CD4-positive, alpha-beta T cell treated with Interleukin-10 for 1 hour (primary cell): ENCODE measurements at places on chromosomes 3 and 15.
A peak's percentile ranks its signal among the peaks of the same experiment; 100 is the strongest.

- no peak for DNase-seq
Measured at GRCh38 chr3:93911206-93911605, 62.5 kb downstream of the PROS1 start.

GRCh38 chr15:46815765-46816164 is 901.5 kb upstream of the SEMA6D start:
- DNase-seq, result no peak

DNA sequence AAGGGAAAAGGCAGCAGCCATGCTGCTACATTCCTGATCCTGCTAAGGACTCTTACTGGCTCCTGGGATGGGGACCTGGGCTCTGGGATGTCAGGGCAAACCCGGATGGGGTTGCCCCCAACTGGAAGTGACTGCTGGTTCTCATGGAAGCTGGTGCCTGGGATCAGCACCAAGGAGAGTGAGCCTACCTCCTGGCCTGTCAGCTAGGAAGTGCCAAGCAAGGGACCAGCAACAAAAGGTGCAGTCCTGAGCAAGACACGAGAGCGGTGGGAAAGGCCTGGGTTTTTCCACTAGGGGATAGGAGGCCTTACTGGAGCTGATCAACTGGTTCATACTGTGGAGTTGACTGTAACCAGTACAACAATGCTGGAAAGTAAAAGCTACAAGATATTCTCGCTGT is 47.9 kb upstream of the SYNM start:
- DNase-seq, result no peak

DNA sequence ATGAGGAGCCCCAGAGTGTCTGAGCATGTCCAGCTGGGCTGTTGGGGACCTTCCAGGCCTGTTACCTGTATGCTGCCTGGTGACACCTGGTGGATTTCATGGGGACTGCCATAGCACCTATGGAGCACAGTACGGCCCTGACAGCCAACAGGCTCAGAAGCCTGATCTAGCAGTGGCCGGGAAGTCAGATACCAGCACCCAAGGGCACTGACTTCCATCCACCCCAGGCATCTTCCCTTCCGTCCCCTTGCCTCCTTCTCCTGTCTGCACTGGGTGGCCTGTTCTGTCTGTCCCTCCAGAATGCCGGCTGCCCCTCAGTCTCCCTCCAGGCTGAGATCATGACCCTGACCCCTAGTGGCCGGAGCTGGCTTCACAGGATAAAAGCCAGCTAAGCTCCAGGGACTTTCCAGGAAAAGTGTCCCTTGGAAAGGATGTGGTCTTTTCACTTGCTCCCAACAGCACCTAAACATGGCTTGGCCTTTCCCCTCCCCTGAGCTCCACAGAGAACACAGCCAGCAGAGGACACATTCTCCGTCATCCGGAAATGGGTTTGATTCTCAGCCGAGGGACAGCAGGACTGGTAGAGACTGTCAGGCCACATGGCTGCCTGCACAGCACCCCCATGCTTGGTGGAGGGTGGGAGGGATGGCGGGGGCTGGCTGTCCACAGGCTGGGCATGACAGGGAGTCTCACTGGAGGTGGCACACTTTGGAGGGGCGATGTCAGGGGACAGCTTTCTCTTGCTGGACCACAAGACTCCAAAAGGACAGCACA is 9.5 kb downstream of the RPS17 start:
- DNase-seq, result peak; percentile 80

GRCh38 chr3:131142580-131142979 is 115.9 kb downstream of the NEK11 start:
- no peak for DNase-seq

DNA sequence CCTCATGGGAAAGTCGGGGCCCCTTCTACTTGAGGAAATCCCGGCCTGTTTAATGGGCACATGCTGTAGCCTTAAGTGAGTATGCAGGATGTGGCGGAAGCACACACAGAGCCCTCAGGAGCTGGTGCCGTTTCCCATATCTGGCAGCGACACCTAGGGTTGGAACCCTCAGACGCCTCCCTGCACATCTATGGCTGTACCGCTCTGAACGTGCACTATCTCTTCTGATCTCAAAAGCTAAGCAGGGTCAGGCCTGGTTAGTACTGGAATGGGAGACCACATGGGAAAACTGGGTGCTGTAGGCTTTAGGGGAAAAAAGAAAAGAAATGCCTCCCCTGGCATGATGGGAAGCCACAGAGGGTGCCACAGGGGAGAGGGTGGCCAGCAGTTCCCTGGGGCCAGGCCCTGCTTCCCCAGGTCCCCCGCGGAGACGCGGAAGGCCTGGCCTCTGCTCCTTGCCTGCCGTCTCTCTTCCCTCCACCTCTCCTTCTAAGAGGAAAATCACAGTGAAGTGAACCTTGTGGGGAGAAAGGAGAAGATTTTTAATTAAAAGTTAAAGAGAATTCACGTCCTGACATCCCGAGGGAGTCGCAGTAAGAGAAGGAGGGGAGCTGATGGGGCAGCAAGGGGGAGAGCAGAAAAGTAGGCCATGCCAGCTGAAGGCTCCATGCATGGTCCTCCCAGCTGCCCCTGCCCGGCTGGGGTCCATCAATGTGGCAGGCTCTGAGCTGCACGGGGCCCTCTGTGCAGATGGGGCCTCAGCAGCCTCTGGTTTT is 60.5 kb upstream of the TMEM115 start:
- DNase-seq, result no peak

DNA sequence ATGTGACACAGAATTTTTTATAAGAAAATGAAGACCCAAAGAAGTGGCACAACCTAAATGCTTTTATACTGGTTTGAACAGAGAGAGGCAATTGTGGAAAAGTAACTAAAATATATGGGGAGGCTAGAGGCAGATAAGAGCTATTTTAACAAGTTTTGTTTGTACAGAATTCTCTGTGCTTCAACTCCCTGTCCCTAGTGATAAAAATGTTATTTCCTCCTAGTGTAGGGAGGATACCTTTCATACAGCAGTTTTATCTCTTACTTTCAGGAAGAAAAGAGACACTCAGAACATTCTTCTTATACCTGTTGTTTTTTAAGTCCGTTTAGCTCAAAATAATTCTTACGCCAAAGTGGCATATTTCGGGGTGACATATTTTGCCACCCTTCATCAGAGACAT is 21.2 kb upstream of the ZNF639 start:
- no peak for DNase-seq

DNA sequence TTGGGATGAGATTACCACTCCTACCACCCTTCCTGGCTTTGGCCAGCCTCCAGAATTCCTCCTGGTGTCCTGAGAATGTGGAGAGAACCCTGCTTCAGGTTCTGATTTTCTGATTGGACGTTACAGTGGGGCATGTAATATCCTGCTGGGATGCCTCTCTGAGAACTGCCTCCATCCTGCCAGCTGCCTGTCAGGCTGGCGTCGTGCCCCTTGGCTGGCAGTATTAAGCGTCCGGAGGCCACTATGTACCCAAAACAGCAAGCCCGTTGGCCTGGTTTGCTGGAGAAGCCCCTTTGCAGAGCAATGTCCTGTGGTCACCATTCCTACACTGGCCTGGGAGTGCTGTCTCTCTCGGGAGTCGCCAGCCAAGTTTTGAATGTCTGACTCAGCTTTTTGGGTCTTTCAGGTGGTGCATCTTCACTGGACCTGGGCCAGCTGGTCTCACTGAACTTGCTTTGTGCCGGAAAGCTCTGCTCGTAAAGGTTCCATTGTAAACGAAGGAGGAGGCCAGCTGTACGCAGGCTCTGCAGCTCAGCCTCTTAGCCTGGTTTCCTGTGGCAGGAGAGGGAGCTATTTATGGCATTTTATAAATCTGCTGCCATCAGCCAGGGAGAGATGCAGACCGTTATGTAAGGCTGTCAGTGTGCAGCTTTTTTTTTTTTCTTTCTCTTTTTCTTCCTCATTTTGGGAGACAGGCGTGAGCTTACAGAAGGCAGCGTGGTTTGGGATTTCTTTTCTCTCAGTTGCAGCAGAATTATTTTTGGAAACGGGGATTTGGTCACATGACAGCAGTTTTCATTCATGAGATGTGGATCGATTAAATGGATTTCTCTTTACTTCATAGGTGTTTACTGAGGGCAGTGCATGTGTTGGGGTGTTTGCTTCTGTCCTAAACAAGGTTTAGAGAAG is 19.0 kb upstream of the TRAK1 start:
- no peak for DNase-seq

DNA sequence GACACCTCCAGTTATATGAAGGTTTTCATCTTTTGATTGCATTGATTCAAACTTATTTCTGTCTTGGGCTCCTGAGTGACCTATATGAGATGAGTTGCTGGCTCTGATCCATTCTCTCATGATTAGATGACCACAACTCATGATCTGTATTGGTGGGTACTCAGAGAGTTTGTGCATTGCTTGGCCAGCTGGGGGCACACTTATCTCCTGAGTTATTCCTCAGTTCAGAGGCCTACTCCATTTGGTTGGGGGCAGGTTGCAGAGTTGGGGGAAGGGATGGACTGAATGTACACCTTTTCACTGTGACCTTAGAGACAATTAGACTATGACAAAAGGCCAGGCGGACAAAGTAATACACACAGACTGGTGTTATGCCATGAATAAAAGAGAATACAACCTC is 166.2 kb upstream of the SEMA6D start:
- DNase-seq, result no peak

GRCh38 chr3:107756649-107757048 is 233.9 kb downstream of the BBX start:
- no peak for DNase-seq

- DNase-seq, result no peak
Measured at GRCh38 chr3:126549861-126550487, 8.8 kb downstream of the C3orf22 start.

DNA sequence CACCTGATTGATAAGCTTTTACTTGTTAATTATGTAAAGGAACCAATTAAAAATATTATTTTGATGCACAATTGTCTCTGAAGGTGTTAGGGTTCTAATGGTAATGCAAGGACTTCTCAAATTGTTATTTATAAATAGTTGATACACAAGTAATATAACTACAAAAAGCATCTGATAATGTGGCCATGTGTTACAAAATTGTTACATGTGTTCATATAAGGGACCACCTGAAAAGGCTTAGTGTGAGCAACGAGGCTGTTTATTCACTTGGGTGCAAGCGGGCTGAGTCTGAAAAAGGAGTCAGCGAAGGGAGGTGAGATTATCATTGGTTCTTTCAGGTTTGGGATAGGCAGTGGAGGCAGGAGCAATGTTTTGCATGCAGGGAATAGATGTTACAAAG is 421.9 kb upstream of the CADM2 start:
- DNase-seq, result no peak

DNA sequence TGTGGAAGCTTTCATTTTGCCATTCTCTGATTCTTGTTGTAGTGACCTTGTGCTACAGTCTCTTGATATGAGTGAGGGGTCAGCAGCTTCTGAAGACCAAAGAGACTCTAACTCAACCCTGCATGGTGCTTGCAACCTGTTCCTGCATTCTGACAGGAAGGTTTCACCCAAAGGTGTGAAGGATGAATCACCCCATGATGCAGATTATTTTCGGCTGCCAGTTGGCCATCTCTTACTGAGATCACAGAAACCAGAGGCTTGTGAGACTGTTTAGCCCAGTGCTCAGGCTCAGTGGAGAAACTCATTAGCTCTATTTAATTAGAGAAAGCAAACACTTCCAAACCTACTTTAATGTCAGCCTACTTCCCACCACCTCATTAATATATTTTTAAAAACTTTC is 29.2 kb upstream of the TPRG1 start:
- peak; percentile 55 for DNase-seq
